ENCODE measurements at places on chromosomes 13 and 19.

DNA sequence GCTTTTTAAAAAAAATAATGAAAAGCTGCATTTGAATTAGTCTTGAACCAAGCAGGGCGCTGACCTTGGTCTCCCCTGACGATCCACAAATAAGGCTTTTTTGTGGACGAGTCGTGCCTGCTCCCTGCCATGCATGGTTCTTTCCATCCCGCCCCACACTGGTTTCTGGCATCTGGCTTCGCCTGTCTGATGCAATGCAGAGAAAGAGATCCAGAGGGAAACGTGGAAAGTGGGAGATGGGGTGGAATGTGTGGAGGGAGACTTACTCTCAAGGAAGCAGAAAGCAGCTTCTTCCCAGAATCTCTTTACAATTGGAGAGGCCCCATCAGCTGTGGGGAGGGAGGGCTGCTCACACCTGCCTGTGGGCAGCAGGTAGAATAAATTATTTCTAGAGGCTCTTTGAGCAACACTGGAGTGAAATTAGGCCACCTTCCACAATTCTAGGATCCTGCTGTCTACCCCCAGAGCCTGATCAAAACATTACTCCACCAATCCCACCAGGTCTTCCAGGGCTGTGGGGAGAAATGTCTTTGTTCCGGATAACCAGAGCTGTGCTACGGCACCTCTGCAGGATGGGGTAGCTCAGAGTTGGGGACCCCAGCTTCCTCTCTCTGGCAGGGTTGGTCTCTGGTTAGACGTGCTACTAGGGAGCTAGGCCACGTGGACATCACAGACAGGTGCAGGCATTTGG, 183.5 kb downstream of the UQCRFS1 start:
- no peak for DNase-seq

GRCh38 chr19:46069806-46070341, 29.1 kb upstream of the IGFL4 start:
- no peak for DNase-seq

GRCh38 chr13:106344342-106344741, 191.1 kb downstream of the EFNB2 start:
- no peak for DNase-seq

DNA sequence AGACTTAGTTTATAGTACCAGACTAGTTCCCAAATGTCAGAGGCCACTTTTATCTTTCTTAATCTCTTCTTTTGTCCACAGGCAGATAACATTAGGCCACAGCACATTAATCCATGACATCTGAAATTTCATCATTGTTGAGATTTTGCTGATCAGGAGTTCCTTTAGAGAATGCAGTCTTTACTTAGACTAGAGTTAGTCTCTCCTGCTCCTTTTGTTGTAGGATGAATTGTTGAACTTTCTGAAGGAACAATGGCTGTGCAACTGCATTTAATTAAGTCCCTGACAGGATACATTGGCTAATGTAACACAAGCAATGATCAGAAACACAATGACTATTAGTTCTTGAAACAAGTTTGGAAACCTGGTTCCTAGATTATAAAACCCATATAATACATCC, 266.3 kb downstream of the PCDH20 start:
- no peak for DNase-seq

DNA sequence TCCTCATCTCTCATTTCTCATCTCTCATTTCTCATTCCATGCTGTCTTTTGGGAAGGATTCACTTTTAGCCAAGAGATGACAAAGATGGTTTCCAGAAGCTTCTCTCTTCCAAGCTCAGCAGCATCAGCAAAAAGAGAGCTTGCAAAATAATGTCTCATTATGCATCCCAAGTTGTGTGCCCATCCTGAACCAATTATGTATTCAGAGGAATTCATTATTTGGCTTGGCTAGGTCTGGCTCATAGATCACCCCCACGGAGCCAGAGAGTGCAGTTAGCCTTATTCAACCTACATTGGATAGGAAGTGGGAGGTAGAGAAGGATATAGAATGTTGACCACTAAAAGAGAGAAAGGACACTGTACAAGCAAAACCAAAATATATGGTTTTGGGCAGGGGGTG, 5.4 kb upstream of the OLFM2 start:
- no peak for DNase-seq

DNA sequence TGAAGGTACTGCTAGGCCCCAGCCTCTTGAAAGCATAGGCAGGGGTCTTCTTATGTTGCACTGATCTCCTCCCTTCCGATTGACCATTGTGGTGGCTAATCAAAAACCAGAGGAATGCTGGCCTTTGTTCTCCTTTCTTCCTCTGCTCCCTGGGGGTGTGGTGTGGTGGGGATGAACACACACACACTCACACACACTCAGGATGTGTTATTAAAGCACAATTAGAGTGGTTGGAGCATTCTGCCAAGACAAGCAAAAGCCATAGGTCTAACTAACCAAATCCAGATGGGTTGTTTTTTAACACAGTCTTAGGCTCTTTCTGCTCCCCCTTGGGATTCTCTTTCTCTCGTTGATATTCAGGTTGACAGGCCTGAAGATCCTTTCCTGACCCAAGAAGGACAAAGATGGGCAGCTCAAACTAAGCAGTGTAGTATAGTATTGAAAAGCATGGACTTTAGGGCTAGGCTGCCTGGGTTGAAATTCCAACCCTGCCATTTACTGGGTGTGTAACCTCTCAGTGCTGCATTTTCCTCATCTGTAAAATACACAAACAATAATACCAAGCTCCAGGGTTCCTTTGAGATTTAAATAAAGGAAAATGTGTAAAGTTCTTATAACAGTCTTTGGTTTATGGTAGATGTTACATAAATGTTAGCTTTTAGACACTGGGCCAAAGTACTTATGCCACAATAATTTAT, 25.5 kb upstream of the DGKH start:
- DNase-seq, result no peak

DNA sequence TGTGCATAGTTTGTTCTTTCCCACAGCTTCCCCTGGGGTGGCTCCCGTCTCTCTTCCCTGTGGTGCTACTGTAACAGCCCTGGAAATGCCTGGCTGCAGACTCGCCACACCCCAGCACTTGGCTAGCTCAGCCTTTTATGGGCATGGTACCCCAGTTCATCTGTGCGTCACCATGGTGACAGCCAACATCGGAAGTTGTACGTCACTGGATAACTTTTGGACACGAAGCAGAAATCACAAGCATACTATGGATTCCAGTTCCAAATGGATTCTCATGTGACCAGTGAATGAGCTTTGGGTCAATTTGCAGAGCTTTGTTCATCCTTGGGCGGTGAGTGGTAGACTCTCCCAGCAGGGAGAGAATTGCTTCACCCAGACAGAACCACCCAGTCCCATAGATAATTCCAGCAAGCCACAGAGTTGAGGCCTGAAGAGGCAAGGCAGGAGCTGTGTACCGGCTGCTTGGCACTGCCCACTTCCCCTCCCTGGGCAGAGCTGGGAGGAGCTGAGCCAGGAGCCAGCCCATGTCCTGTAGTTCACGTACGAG, 54.4 kb downstream of the COL4A2 start:
- DNase-seq, result no peak

- no peak for DNase-seq
Measured at GRCh38 chr19:7792281-7792680, 29.2 kb downstream of the CLEC4M start.

GRCh38 chr13:85601526-85601925, 197.7 kb downstream of the SLITRK6 start:
- no peak for DNase-seq

DNA sequence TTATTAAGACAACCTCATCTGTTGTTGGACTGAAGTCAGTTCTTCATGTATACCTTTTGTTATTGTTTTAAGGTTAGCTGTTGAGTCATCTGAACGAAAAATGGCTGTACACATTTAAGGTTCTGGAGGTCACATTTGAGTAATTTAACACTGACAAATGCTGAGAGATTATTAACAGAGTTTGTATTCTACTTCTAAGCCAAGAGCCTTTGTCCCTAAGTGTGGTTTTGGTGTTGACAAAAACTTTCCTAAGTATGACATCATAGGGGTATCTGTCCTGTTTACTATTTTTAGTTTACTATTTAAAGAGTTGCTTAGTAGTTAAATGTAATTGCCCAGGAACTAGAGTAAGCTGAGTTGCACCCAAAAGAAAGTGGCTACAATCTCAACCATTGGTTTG, 71.9 kb downstream of the CDK8 start:
- no peak for DNase-seq

GRCh38 chr13:79723519-79724024, 242.6 kb downstream of the NDFIP2 start:
- no peak for DNase-seq

DNA sequence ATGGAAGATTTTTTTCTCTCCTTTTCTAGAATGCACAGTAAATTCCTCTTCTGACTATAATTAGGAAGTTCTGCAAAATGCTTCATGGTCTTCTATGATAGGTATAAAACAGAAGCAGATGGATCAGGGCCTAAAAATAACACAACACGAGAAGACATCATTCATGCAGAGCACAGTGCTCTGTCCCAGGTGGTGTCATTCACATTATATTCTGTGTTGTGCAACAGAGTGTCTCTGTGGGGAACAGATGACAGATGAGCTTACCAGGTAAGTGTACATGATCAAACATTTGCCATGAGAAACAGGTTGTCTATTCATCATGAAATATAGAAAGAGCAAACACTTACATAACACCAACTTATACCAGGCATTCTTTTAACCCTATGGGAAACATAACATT, 288.3 kb downstream of the KCTD12 start:
- no peak for DNase-seq

DNA sequence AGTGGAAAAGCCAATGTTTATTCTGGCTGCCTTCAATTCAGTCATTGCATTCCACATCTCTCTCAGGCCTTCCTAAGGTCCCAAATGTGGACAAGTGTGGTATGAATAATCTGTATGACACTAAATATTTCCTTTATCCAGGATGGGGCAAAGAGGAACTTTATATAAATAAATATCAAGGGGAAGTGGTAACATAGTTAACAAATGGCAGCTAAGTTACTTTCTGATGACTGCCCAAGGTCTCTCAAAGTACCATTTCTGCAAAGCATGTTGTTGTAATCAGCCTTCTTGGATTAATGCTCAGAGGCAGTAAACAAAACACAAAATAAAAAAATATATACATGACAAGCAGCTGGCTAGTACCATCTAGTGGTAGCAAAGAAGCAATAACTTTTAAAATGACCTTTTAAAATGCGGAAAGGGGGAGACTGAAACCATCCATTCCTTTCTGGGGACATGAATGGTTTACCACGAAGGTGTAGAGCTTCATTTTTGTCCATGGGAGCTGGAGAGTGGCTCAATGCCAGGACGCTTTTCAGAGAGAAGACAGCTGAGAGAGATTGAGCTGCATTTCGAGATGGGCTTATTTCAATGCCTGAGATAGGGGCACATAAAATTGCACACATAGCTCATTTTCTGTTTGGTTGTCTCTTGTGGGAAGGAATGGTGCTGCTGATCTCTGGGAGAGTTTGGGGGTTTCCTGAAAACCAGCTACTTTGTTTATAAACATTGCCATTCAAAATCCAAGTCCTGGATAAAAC, 259.2 kb downstream of the RFC3 start:
- DNase-seq, result no peak

- no peak for DNase-seq
Measured at GRCh38 chr13:24192811-24193162, 32.3 kb downstream of the SPATA13 start.

DNA sequence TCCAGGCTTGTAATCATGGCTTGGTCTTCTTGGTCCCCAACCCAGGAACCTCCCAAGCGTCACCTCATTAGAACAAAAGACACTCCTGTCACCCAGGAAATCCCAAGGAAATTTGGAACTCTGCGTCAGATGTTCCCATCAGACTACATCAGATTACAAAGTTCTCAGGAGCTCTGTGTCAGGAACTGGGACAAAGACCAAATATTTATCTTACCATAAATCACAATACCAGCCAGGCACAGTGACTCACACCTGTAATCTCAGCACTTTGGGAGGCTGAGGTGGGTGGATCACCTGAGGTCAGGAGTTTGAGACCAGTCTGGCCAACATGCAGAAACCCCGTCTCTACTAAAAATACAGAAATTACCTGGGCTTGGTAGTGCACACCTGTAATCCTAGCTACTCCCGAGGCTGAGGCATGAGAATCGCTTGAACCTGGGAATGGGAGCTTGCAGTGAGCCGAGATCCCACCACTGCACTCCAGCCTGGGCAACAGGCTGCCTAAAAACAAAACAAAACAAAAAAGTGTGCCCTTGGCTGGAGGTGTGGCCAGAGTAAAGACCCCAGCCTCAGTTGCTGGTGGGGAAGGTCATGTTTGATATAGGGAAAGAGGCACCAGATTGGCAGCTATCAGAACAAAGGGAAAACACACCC, 16.7 kb upstream of the CCDC124 start:
- DNase-seq, result no peak

DNA sequence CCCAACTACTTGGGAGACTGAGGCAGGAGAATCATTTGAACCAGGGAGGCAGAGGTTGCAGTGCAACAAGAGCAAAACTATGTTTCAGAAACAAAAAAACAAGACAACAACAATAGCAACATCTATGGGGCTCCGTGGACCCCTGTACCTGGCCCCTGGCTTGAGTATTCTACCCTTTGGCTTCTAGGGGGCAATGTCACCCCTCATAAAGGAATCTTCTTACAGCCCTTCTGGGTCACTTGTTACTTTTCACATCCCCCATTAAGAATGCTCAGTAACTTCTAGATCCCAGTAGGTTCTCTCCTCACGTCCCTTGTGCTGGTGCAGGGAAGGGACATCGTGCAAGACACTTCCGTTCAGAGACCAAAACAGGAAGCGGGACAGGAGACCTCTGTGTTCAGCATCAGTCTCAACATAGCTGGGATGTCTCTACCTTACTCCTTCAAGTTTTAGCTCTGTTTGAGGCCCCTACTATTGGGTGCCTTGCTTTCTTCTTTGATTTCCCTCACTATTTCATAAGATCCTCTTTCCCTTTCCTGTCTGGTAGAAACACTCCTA, 218.1 kb upstream of the ARGLU1 start:
- no peak for DNase-seq

- no peak for DNase-seq
Measured at GRCh38 chr13:75327135-75327510, 154.8 kb downstream of the TBC1D4 start.

- no peak for DNase-seq
Measured at GRCh38 chr13:98456413-98456845, 120.5 kb downstream of the STK24 start.

- no peak for DNase-seq
Measured at GRCh38 chr19:28351761-28352160, 861.2 kb downstream of the UQCRFS1 start.

Data from cortex of kidney (tissue), 1 donor.